ENCODE measurements at places on chromosomes 6 and 20.

- no peak for DNase-seq
Measured at GRCh38 chr6:45464685-45465084, 87.0 kb upstream of the SUPT3H start.

GRCh38 chr6:123589317-123589716 is 47.4 kb downstream of the TRDN start:
- DNase-seq, result no peak

DNA sequence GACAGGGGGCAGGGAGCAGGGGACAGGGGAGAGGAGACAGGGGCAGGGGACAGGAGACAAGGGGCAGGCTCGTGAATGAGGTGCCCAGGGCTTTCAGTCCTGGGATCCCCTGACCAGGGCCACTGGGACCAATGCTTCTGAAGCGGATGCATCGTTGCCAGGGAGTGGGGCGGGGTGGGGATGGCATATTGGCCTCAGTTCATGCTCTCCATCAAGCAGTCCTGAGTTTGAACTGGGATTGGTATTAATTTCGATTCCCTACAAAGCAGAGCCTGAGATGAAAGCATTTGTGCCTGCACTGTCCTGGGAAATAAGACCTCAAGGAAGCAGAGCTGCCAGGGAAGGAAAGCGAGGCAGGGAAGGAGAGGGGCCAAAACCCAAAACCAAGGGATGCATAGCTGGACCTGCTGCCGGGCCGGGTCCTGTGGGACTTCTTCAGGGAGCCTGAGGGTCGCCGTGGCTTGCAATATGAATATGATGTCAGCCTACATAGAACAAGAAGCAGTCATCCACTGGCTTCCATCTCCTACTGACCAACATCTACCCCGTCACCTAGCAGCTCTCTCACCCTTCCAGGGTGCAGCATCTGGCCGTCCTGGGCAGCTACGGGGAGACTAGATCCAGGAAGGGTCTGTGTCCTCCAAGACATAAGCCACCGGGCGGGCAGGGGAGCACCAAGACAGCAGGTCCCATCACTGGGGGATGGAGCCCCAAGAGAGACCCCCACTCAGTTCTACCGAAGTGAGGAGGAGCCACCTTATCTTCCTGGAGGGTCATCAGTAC is 233.3 kb downstream of the SYNDIG1 start:
- DNase-seq, result no peak

DNA sequence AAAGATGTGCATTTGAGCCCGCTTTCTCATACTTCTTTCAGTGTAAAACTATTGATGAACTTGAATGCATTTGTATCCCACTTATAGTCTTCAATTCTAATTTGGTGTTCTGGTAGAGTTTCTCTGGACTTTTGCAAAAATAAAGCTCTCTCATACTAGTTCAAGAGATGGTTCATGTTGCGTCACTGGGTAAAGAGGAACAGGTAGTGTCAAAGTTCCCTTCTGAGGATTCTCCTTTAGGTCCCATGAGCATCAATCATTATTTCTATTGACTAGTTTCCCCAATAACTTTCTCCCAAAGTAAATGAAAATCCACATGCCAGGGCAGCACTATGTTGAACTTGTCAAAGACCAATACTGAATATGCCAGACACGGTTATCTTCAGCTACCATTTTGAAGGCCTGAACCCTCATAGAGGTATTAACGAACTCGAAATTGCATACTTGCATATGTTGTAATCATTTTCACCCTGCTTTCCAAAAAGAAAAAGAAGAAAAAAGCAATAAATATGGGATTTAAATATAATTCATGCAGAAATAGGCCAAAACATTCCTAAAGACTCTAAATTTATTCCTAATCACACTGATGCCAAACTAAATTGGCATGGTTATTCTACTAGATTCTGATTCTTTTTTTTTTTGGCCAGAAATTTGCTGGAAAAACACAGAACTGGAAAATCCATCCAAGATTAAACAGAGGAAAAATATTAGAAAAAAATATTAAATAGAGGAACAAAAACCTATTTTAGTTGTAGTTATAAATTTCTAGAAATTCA is 84.5 kb downstream of the SGK1 start:
- DNase-seq, result no peak

DNA sequence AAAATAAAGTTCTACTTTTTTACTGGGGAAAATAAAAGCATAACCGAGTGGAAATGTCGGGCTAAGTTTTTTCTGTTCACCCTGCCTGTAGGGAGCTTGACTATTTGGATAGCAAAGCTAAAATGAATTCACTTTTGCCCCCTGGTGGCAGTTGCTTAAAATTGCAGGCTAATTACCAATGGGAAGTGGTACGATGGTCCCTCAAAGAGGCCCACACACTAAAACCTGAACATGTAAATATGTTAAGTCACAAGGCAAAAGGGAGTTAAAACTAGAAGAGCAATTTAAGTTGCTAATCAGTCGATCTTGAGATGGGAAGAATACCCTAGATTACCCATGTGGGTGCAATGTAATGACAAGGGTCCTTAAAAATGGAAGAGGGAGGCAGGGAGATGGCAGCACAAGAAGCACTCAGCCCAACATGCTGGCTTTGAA is 916 bp upstream of the SUN5 start:
- DNase-seq, result no peak

- DNase-seq, result no peak
Measured at GRCh38 chr6:29827579-29828470, at the start of gene HLA-G. Gene HLA-G (plus strand): TSS chr6:29827825. CDS start chr6:29827845, 20 bp downstream.

DNA sequence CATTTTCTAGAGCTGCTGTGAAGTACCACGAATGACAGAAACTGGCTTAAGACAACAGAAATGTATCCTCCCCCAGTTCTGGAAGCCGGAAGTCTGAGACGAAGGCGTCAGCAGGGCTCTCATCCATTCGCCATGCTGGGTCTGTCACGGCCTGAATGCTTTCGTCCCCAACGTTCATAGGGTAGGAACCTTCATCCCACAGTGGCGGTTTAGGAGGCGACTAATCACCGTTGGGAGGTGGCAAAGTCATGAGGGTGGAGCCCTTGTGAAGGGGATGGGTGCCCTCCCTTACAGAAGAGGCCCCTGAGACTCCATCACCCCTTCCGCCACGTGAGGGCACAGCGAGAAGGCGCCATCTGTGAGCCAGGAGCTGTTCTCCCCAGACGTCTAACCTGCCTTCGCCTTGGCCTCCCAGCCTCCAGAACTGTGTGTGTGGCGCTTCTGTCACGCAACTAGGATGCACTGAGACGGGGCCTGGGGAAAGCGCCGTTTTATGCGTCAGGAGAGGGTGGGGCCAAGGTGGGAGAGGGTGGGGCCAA is 250.3 kb downstream of the TTLL2 start:
- DNase-seq, result no peak

- DNase-seq, result peak; percentile 48
Measured at GRCh38 chr20:58891086-58891717, 38.7 kb downstream of the GNAS start.

DNA sequence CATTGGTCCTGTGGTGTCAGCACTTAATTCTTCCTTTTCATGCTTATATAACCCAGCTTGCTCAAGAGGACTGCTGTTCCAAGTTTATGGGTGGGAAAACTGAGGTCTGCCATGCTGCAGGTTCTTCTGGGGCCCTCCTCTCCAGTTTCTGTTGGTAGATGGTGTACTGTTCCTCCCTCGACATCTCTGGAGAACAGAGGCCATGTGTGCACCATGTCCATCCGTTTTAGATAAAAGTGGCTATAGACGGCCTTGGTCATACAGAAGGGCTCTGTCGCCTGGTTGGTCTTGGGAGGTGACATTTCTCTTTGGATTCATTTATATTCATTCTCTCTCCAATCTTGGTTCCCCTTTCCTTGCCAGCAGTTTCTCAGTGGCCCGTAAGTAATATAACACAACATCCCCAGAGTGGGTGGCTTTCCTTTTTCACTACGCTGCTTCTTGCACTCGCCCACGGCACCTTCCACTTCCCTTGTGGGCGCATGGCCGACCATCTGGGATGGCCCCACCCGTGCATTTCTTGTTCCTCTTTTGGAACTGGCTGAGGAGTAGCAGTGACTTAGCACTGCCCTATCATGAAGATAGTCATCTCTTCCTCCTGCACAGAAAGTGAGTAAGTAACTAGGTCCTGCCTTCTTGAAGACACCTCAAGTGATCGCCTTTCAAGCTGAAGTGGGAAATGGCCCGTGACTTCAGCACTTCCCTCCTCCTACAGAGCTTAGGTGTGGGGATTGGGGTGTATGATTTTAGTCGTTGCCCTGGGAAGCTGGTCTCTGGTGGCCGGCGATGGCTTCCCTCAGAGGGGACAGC is 94.2 kb downstream of the RREB1 start:
- DNase-seq, result no peak

- no peak for DNase-seq
Measured at GRCh38 chr6:56607111-56607752, 35.5 kb downstream of the DST start.

GRCh38 chr6:5898563-5898962 is 108.2 kb downstream of the NRN1 start:
- no peak for DNase-seq

DNA sequence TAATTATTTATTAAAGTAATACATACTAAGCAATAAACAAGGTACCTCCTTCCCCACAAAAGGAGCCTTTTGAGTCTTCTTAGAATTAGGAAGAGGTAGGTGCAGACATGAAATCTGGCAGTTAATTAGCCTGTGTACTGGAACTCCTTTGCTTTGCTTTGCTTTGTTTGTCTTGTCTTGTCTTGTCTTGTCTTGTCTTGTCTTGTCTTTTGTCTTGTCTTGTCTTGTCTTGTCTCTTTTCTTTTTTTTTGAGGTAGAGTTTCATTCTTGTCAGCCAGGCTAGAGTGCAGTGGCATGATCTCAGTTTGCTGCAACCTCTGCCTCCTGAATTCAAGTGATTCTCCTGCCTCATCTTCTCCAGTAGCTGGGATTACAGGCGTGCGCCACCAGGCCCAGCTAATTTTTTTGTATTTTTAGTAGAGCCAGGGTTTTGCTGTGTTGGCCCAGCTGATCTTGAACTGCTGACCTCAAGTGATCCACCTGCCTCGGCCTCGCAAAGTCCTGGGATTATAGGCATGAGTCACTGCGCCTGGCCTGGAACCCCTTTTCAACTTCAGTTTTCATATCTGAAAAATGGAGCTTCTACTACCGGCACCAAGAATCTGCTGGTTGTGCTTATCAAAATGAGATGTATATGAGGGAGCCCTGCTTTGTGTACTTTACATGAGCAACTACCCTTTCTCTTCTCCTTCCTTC is 301.2 kb downstream of the CDKAL1 start:
- DNase-seq, result no peak

DNA sequence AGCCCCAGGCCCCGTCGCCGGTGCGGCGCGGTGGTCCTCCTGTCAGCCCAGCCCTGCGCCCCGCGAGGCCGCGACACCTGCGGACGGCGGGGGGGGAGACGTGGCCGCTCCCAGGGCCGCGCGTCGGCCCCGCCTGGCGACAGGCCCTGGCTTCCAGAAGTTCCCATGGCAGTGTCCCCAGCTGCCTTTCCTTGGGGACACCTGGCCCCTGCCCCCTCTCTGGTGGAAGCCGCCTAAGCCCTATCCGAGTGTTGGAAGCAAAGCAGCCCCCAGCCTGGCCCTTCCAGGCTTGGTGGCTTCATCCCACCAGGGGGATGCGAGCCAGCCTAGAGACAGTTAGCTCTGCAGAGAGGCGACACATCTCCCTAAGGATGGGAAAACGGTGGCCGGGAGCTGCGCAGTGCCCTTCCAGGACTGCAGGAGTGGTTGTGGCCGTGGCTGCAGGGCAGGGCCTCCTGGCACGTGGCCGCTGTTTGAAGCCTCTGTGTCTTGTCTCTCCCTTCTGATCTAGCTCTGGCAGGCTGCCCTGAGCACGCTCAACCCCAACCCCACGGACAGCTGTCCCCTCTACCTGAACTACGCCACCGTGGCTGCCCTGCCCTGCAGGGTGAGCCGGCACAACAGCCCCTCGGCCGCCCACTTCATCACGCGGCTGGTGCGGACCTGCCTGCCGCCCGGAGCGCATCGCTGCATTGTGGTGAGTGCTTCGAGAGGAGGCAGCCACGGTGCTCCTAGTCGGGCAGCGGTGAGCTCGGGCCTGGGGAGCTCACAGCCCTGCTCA is 816 bp downstream of the NPEPL1 start:
- DNase-seq, result no peak

- DNase-seq, result no peak
Measured at GRCh38 chr6:71127374-71127773, 161.2 kb upstream of the OGFRL1 start.

GRCh38 chr6:131317516-131317915 is 182.2 kb downstream of the AKAP7 start:
- DNase-seq, result no peak

DNA sequence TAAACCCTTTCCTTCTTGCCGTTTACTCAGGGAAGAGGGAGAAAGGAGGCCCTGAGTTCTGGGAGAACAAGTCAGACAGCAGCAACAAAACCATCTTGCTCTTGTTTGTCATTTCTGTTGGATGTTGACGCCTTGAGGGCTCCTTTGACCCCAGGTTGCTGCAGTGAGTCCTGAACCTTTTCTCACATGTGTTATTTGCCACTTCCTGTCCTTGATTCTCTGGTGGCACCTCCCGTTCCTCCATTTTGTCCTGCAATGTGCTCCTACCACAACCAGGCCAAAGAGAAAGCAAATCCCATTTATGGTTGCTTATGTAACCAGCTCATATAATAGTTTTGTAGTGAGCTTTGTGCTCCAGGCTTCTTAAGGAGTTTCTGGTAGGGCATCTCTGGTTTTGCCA is 66.6 kb upstream of the ADGRF4 start:
- DNase-seq, result no peak

DNA sequence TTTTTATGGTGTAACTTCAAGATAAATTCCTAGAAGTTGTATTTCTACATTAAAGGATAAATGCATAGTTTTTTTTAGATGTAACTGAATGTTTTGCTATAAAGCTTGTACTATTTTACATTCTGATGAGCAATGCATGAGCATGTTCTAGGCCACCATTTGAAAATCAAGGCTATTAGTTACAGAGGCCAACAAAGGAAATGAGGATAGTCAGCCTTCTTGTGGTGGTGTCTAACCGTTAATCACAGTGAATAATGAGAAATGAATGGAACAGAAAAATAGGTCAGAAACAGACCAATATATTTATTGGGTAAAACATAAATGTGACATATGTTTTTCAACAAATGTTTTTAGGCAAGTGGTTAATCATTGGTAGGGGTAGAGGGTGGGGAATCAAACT is 37.6 kb upstream of the L3MBTL3 start:
- DNase-seq, result no peak

DNA sequence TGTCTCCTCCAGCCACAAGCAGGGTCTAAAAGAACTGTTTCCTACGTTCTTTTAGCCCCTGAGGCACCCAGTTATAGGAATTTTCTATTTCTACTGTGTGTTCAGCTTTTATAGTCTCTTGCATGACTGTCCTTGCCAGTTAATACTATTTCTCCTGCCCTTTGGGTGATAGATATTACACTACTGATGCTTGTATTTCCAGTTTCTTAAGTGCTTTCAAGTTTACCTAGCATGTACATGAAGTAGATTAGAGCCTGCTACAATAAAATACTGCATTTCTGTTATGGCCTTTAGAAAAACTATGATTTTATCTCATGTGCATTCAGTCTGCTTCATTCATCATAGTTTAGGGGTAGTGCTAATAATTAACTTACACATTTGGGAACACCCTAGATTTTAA is 89.6 kb downstream of the FOXO3 start:
- DNase-seq, result no peak
